ENCODE measurements at places on chromosomes 5 and 9. TPM values are rescaled to one million over a fixed set of nuclear protein-coding genes. Genes with fewer than 3 reads are reported as not detected.

GRCh38 chr5:156655732-156656131 is 194.4 kb upstream of the PPP1R2B start:
- no peak for DNase-seq

- DNase-seq, result no peak
Measured at GRCh38 chr9:36543916-36544315, 28.8 kb upstream of the MELK start.

GRCh38 chr5:45741110-45741509 is 44.9 kb upstream of the HCN1 start:
- DNase-seq, result no peak

DNA sequence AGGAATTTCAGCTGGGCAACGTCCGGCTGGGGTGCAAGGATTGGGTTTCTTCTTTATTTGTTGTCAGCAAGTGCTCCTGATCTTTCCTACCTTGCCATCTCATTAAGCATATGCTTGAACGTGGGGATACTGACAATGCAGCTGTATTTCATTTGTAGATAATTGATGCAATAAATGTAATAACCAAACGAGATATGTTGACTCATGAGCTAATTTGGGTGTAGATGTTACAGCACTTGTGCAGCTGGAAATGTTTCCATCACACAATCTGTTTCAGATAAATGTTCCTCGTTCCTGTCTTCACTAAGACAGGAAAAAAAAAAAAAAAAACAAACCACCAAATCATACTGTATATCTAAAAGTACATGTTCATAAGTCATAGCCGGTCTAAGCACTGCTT is 123.8 kb downstream of the DMRT2 start:
- DNase-seq, result no peak

DNA sequence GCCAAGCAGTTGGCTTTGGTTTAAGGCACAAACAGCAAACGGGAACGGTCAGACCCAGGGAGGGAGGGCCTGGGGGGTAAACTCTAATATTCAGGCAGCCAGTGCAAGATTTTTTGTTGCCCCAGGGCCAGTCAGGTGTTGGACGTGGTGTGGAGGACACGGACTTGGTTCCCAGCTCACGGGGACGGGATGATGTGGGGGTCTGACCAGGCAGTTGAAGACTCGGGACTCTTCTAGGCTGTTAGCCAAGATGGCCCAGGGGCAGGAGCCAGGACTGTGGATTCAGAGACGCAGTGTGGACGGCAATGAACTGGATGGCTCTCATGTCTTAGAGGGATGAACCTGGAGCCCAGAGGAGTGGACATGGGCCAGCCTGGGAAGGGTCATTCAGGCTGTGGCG is 169.2 kb downstream of the C9orf50 start:
- DNase-seq, result no peak

DNA sequence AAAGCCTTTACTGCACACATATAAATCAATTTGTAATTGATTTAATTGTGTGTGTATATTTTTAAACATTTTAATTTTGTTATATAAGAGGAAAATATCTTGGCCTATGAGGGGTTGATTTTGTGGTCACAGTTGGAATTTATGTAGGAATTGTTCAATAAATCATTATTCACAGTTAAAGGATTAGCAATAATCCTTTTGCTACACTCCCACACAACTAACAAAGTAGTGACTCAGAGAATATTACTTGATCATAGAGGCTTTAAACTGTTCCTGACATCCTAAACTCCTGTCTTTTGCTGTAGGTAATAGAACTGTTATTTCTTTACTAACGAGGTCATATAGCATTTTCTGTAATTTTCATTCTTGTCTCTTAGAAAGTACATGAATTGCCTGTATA is 95.5 kb downstream of the ZCCHC7 start:
- DNase-seq, result no peak

DNA sequence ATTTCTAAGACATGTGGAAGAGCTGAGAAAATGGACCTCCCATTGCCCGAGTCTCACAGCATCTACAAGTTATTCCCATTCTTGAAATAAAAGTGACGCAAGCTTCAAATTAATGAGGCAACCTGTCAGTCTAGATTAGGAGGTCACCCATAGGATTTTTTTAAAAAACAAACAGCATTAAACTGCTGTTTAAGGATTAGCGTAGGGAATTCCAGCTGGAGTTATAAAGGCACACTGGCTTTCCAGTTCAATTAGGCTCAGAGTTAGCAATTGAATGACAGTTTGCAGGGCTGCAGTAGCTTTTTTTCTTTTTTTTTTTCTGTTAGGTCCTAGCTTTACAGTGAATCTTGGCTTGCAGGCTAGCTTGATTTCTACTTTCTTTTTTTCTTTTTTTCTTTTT is 16.2 kb downstream of the PRKACG start:
- no peak for DNase-seq

GRCh38 chr5:148970228-148970627 is 92.6 kb downstream of the SH3TC2 start:
- no peak for DNase-seq

DNA sequence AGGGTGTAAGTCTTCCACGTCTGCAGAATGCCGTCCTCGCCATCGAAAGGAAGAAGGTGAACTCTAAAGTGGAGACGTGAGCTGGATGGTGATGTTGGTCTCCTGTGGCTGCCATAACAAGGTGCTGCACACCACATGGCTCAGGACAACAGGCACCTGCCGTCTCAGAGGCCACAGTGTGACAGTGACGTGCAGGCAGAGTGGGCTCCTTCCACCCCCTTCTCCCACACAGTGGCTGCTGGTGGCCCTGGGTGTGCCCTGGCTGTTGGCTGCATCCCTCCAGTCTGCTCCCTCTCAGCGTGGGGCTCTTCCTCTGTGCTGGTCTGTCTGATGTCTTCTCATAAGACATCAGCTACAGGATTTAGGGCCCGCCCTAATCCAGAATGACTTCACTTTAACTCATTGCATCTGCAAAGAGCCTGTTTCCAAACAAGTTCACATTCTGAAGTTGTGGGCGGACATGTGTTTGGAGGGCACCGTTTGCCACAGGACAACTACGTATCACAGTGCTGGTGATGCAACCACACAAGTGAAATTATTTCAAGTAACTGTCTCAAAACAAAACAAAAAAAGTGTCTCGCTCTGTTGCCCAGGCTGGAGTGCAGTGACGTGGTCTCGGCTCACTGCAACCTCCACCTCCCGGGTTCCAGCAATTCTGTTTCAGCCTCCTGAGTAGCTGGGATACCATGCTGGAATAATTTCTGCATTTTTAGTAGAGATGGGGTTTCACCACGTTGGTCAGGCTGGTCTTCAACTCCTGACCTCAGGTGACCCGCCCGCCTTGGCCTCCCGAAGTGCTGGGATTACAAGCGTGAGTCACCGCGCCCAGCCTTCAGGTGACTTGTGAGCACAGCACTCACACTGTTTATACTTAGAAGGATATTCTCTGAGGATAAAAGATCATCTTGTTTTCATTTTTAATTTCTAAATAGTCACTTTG is 31.2 kb upstream of the CLPTM1L start:
- no peak for DNase-seq

DNA sequence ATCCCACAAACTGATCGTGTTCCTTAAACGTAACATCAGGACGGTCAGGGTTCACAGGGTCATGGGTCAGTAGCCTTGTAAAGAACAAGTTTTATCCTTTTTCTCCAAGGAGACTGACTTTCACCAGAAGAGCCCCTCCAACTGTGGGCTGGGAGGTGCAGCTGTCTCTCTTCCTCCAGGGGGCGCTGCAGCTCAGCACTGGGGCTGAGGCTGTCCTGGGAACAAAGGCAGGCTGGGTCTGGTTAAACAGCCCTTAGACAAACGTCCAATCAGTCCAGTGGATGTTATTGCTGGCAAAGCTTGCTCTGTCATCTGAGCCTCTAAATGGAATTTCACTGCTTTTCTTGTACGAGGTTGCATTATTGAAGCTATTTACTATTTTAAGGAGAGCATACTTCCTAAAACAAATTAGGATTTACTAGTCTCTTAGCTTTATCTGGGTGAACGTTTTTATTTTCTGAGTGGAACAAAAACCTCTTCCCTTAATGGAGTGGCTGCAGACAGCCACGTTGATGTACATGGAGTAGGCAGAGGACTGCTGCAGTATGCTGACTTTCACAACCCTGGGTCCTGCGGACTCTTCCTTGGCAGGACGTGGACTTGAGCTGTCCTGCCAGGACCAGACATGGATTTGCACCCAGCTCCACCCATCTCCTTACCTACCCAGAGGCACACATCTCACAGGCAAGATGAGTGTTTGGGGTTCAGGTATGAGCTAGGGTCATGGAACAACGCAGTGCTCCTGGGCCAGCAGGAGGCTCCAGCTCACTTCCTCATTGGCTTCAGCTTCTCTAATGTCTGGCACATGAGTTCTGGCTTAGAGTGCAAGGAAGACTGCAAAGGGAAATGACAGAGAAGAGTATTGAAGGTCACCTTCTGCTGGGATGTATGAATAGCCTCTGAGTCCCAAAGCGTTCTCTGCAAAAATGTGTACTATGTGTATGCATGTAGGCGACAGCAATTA is 7.8 kb downstream of the EXOSC2 start:
- no peak for DNase-seq

GRCh38 chr9:4887556-4887955 is 94.8 kb downstream of the RCL1 start:
- DNase-seq, result no peak

DNA sequence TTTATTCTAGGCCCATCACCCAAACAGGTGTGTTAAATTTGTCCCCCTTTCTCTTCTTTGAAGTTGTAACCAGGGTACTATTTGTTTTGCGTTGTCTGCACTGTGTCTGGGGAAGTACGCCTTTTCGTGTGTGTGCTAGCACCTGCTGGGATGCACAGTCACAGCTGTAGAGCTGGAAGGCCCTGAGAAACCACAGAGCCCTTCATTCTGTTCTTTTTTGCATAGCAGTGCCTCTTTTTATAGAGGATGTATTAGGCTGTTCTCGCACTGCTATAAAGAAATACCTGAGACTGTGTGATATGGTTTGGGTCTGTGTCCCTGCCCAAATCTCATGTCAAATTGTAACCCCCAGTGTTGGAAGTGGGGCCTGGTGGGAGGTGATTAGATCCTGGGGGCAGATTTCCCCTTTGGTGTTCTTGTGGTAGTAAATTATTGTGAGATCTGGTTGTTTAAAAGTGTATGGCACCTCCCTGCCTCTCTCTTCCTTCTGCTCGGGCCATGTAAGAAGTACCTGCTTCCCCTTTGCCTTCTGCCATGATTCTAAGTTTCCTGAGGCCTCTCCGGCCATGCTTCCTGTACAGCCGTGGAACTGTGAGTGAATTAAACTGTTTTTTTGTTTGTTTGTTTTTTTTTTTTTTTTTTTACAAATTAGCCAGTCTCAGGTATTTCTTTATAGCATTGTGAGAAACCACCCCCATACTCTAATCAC is 14.0 kb downstream of the SEC61B start:
- no peak for DNase-seq

GRCh38 chr9:127931092-127931881 is 710 bp upstream of the PIP5KL1 start:
- DNase-seq, result no peak

GRCh38 chr5:6717687-6718086 is 4.5 kb downstream of the TENT4A start:
- DNase-seq, result no peak

DNA sequence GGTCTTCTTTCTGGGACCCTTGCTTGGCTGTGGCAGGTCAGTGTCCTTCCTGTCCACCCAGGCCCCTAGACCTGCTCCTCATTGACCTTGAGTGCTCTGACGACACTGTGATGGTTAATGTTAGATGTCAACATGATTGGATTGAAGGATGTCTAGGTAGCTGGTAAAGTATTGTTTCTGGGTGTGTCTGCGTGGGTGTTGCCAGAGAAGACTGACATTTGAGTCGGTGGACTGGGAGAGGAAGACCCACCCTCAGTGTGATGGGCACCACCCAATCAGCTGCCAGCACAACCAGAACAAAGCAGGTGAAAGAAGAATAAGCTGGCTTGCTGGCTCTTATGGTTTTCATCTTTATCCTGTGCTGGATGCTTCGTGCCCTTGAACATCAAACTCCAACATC is 74.5 kb downstream of the CFAP90 start:
- no peak for DNase-seq

GRCh38 chr5:128681764-128682592 is 143.9 kb upstream of the FBN2 start:
- DNase-seq, result no peak

GRCh38 chr9:112020680-112021596 is 124.3 kb downstream of the UGCG start:
- no peak for DNase-seq

DNA sequence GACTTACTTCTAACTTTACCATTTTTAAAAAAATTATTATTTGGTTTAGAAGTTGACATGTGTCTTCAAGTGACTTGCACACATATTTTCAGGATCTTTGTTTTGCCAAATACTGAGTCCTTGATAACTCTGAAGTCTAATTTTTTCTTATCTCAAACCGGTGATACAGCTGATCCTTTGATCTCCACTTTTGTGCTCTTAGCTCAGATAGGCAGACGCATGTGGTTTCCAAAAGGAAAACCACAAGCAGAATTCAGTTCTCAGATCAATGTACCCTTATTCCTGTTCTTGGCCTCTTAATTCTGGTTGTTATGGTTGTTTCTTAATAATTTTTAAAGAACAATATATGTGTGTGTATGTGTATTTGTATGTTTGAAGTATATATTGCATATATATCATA is 238.3 kb upstream of the EDIL3 start:
- DNase-seq, result no peak

DNA sequence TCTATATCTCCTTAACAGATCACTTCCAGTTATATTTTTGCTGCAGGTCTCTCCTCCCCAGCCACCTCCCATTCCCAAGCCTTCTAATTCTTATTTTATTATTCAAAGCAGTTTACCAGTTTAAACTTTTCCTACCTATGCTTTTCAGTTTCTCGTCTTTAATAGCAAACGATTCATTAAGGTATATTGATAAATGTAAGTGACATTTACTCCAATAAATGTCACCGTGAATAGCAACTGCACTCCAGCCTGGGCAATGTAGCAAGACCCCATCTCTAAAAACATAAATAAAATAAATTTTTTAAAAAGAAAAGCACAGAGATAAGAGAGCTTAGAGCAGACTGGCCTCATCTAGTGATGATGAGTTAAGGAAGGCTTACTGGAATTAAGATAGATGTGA is 42.6 kb downstream of the ARRDC3 start:
- no peak for DNase-seq

DNA sequence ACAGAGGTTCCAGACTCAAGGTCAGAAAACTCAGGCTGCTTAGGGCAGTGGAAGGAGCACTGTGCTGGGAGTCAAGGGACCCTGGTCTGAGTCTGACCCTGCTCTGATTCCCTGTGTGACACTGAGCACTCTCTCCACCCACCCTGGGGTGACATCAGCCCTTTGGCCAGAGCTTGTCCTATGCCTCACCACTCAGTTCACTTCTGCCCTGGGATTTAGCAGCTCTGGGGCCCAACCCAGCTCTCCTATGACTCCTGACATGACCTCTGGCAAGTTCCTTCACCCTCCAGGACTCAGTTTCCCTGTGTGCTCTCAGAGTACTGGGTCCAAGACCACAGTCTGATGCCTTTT is 63.9 kb downstream of the FAM114A2 start:
- DNase-seq, result no peak

The HK3 gene
- polyA plus RNA-seq, result 0.60 TPM

The MARVELD2 gene
- polyA plus RNA-seq, result 31.4 TPM

The MYMK gene
- polyA plus RNA-seq, result 0.09 TPM

The ELAVL2 gene
- 3.4 TPM for polyA plus RNA-seq

The CYLC2 gene
- not detected for polyA plus RNA-seq

The SLC6A7 gene
- polyA plus RNA-seq, result 0.08 TPM

The SHROOM1 gene
- polyA plus RNA-seq, result 12.1 TPM

All from right renal pelvis (tissue), 4 donors.